Right ventricle myocardium superior (tissue), 1 donor: ENCODE measurements at places on chromosomes 6 and 20. TPM values are rescaled to one million over a fixed set of nuclear protein-coding genes. Genes with fewer than 3 reads are reported as not detected.

The SMOC2 gene
- 10.9 TPM for total RNA-seq

The TPD52L1 gene
- 43.5 TPM for total RNA-seq

The PPP1R3D gene
- 12.7 TPM for total RNA-seq

The RSPO4 gene
- not detected for total RNA-seq

The MEA1 gene
- 26.7 TPM for total RNA-seq

GRCh38 chr20:37690626-37691369 is 3.0 kb upstream of the CTNNBL1 start:
- no peak for DNase-seq

- DNase-seq, result no peak
Observed at GRCh38 chr20:45781391-45781931, 10.2 kb downstream of the WFDC3 start.

DNA sequence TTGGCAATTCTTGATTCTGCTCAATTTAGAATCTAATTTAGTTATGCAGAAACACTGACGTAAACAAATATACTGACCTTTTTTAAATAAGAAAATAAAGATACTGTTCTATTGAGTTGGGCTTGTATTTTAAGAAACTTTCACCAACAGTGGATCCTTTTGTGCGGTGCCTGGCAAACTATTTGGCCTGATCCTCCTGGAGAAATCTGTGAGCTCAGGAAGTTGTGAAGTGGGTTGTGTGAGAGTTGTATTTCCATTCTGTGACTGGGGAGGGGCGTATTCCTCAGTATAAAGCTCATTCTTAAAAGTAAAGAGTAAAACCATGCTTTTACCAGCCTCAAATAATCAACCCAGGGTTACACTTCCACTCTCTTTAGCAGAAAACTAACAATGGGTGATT is 85.6 kb downstream of the SEL1L2 start:
- DNase-seq, result no peak

- DNase-seq, result peak; percentile 69
Observed at GRCh38 chr6:73523434-73524123, 2.7 kb upstream of the EEF1A1 start.

DNA sequence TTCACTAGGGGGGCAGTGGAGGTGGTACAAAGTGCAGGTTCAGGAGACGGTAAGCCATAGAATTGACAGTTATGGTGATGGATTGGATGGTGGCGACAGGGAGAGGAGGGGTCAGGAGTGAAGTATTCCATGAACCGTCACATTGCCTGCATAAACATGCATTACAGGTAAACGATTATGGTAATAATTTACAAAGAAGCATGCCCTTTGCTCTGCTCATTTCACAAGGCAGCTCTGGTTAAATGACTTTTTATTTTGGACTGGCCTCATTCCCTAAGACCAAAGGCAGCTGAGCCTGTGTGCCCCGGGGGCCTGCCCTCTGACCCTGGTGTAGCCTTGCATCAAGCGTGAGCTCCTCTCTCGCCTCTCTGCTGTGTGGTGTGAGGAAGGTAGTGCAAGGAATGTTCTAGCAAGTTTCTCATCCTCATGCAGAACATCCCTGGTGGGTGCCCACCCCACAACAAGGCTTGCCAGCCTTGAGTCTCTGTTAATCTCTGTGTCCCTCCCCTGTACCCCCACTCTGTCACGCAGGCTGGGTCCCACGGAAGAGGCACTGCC is 59.0 kb downstream of the PPP1R14C start:
- DNase-seq, result no peak

- no peak for DNase-seq
Observed at GRCh38 chr6:31419842-31420241, 16.4 kb downstream of the MICA start.

- no peak for DNase-seq
Observed at GRCh38 chr6:158807515-158808441, 11.4 kb downstream of the EZR start.
